CD4-positive, alpha-beta T cell (primary cell): ENCODE measurements at places on chromosomes 7 and 10.

- no peaks in the 10 kb centered on the region for H3K36me3 ChIP-seq
- H3K27me3 ChIP-seq, result no peaks in the 10 kb centered on the region
- DNase-seq, result no peak
- no peak overlapping the region for H3K4me3 ChIP-seq
- no peaks in the 10 kb centered on the region for H3K4me1 ChIP-seq
- H3K27ac ChIP-seq, result no peak overlapping the region
These were observed 29.4 kb upstream of the PNLIPRP3 start for GRCh38 chr10:116398224-116398623.

GRCh38 chr10:1942478-1942877 lies 205.2 kb upstream of the ADARB2 start:
- no peaks in the 10 kb centered on the region for H3K36me3 ChIP-seq
- no peak overlapping the region for H3K27ac ChIP-seq
- no peak overlapping the region for H3K4me3 ChIP-seq
- H3K4me1 ChIP-seq, result peaks cover 19% of the 10 kb centered on the region

DNA sequence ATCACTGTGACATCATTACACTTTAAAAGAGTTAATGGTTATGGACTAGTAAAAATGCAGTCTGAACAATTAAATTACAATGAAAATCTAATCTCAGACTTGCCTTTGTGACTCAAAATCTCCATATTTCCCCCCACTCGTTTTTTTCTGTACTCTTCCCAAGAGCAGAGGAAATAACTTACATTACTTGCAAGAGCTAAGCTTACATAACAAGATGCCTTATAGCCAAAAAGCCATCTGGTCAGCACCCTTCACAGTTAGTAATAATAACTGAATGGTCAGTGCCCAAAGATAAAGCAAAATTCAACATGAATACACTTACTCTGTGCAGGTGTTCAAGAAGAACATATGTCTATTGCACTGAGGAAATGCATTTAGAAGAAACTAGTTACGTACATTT lies 1381.5 kb upstream of the CELF2 start:
- DNase-seq, result no peak
- H3K36me3 ChIP-seq, result no peaks in the 10 kb centered on the region
- H3K4me3 ChIP-seq, result no peak overlapping the region
- no peak overlapping the region for H3K27ac ChIP-seq

GRCh38 chr10:128723631-128724205 lies 597.5 kb upstream of the MKI67 start:
- H3K4me1 ChIP-seq, result no peaks in the 10 kb centered on the region
- no peaks in the 10 kb centered on the region for H3K27me3 ChIP-seq
- no peak for DNase-seq
- no peak overlapping the region for H3K4me3 ChIP-seq
- H3K27ac ChIP-seq, result no peak overlapping the region

GRCh38 chr7:44621750-44622103 lies 15.3 kb downstream of the OGDH start:
- peak overlapping the region; percentile 85 for H3K27ac ChIP-seq
- H3K4me3 ChIP-seq, result no peak overlapping the region
- H3K36me3 ChIP-seq, result peaks cover 30% of the 10 kb centered on the region
- DNase-seq, result no peak
- H3K27me3 ChIP-seq, result no peaks in the 10 kb centered on the region
- peaks cover 83% of the 10 kb centered on the region for H3K4me1 ChIP-seq

DNA sequence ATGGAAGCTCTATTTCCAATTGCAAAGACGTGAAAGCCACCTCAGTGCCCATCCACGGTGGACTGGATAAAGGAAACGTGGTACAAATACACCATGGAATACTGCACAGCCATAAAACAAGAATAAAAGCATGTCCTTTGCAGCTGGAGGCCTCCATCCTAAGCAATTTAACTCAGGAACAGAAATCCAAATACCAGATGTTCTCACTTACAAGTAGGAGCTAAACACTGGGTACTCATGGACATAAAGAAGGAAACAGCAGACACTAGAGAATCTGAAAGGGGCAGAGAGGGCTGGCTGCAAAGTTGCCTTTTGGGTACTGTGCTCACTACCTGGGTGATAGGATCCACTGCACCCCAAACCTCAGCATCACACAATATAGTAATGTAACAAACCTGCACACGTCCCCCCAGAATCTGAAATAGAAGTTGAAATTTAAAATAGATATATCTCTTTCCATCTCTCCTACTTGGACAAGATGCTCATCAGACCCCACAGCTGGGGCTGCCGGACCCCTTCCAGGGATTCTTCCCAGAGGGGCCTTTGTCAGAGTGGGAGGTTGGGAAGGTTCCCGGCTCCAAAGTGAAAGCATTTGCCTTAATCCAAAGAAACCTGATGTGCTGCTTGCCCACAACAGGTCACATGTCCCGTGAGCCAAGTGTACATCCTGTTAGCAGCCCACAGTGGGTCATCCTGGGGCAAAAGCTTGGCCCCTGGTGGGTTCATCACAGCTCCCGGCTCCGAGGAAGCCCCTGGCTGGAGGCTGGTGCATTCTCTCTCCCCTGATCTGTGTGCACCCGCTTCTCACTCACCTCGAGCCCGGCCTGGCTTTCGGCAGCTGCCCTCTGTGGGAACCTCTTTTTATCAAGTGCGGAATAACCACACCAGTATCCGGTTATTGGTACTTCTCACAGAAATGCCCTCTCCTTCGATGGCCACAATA lies 172.3 kb upstream of the PPP2R2D start:
- H3K36me3 ChIP-seq, result no peaks in the 10 kb centered on the region
- no peaks in the 10 kb centered on the region for H3K27me3 ChIP-seq
- H3K27ac ChIP-seq, result no peak overlapping the region
- H3K4me1 ChIP-seq, result no peaks in the 10 kb centered on the region
